ENCODE measurements at places on chromosomes 1 and 21.

DNA sequence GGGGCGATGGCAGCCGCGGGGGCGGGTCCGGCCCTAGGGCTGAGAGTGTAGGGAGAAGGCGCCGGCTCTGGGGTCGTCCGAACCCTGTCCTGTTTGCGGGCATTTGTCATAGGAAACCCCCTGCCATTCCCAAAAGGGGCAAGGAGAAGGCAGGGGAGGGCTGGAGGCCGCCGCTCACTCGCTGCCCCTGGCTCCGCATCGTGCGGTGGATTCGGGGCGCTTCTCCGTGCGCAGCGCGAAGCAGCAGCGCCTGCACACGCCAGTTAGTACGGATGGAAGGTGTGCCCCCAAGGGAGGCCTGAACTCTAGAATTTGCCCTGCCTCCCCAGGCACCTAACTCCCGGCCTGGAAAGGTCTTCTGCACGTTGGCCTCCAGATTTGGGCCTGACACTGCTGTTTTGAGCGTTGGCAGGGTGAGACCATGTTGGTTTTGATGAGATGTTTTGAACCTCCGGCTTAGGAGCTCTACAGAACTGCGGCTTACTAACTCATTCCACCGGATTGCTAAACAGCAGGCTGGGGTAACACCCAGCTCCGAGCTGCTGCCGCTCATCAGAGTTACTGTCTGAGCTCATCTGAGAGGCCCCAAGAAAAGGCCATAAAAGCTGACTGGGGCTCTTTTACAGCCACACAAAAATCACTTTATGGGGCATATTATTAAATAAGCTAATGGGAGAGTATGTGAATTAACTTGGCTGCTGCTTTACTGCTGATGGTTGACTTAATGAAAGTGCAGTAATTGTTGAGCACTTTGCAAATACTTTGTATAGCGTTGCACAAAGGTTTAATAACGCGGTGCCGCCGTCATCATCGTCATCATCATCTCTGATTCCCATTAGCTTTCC is 987 bp downstream of the GPR137B start:
- peaks cover 2% of the 10 kb centered on the region for H3K36me3 ChIP-seq
- peak overlapping the region; percentile 92 for H3K4me3 ChIP-seq
- DNase-seq = peak; percentile 43

DNA sequence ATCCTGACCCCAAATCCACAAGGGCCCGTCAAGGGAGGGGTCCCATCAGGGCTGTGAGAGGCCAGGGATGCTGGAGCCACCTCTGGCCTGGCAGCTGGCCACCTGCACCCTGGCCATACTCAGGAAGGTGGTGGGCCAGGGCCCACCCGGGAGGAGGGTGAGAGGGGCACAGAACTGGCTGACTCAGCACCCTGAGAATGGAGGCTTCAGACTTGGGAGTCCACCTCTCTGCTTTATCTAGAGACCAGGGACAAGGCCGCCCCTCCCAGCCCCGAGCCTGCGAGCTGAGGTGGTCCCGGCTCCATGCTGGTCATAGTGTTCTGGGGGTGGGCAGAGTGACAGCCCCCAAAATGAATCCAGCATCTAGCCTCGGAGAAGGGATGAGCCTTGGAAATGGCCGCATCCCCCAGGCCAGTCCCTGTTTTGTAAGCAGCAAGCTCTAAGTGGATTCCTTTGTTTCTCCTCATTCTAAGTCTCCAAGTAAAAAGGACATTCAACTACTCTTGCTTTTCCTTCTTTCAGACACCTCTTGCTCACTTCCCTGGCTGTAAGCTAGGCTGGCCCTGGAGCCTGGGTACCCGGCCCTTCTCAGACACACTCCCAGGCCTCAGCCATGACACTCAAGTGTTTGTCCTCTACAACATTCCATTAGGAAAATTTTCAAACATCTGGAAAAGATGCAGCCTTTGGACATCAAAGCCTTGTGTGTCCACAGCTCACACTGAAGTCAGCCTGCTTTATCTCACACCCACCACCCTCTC is 12.3 kb downstream of the WNT3A start:
- H3K36me3 ChIP-seq = no peaks in the 10 kb centered on the region
- no peaks in the 10 kb centered on the region for H3K4me1 ChIP-seq
- H3K27me3 ChIP-seq = no peaks in the 10 kb centered on the region

DNA sequence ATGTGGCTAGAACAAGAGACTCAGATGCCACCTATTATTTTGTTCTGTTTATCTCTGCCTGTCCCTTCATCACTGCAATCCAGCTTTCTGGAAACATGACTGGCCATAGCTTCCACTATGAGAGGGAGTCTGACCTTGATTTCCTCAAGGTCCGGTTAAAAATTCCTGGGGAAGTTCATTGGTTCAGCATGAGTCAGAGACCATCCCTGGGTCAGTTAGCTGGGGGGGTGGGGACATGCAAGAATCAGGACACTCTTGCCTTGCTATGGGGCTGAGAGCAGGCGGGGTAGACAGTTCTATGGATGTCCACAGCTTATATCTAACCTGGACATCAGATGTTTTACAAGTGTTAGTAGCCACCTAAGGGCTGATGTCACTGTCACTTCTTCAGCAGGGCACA is 81.1 kb downstream of the TENT5C start:
- H3K4me1 ChIP-seq = no peaks in the 10 kb centered on the region
- no peaks in the 10 kb centered on the region for H3K36me3 ChIP-seq
- H3K4me3 ChIP-seq = no peak overlapping the region
- DNase-seq = no peak

- H3K4me3 ChIP-seq = no peak overlapping the region
- no peaks in the 10 kb centered on the region for H3K4me1 ChIP-seq
- no peak overlapping the region for H3K27ac ChIP-seq
- H3K27me3 ChIP-seq = no peaks in the 10 kb centered on the region
Measured at GRCh38 chr1:206809504-206810084, 37.3 kb upstream of the IL10 start.

GRCh38 chr1:225882694-225883615 is 775 bp upstream of the TMEM63A start:
- H3K4me1 ChIP-seq = peaks cover 33% of the 10 kb centered on the region
- H3K27ac ChIP-seq = no peak overlapping the region
- peak; percentile 21 for DNase-seq
- no peaks in the 10 kb centered on the region for H3K36me3 ChIP-seq
- peak overlapping the region; percentile 94 for H3K4me3 ChIP-seq

DNA sequence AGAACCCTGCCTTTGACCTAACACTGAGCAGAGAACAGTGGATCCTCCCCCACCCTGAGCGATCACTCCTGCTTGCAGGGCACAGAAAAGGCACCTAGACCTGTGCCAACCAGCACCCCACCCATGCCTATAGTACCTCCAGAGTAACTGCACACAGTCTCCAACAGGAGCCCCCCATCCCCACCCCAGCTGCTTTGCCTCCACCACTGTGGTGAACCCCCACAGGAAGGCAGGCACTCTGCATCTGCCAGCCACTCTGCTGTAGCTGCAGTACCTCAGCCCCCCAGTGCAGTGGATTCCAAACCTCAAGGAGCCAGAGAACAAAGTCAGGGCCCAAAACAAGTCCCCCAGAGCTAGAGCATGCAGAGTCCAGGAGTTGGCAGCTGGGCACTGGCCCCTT is 10.7 kb downstream of the SPATC1L start:
- DNase-seq = no peak
- no peak overlapping the region for H3K4me3 ChIP-seq
- H3K4me1 ChIP-seq = no peaks in the 10 kb centered on the region
- no peaks in the 10 kb centered on the region for H3K27me3 ChIP-seq

DNA sequence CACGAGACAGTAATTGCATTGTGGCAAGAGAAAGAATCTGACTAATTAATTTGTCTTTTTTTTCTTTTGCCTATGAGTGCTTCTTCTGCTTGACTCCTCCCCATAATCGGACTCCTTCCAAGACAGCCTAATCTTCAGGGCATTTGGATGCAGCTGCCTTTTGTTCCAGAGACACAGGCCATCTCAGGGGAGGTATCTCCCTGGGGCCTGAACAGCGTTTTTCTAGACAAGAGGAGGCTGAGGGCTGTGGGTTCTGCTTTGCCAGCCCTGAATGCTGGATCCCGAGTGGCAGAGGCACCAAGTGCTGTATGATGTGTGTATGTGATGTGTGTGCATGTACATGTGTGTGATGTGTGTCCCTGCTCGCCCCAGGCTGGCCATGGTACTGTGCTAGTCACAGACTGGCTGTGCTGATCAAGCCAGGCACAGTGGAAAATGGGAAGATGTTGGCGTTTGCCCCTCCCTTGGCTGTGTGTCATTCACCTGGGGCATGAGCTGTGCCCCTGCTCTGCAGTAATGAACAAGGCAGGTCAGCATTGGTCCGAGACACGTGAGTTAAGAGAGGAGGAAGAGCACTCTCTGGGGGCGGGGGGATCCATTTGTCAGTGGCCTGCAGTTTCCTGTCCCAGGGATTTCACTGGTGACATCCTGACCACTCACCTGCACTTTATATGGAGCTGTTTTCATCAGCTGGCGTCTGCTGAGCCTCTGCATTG is 77.2 kb downstream of the ADARB1 start:
- H3K4me3 ChIP-seq = no peak overlapping the region
- no peaks in the 10 kb centered on the region for H3K27me3 ChIP-seq
- H3K27ac ChIP-seq = no peak overlapping the region

All from CD14-positive monocyte (primary cell).